ENCODE measurements at places on chromosomes 11 and 22. TPM values are rescaled to one million over a fixed set of nuclear protein-coding genes. Genes with fewer than 3 reads are reported as not detected.

MMP8 gene
- total RNA-seq, result 0.37 TPM

EHF gene
- total RNA-seq, result not detected

TAF1D gene
- total RNA-seq, result 126 TPM

IGSF9B gene
- total RNA-seq, result 0.64 TPM

CDC45 gene
- 59.7 TPM for total RNA-seq

ACTN3 gene
- not detected for total RNA-seq

KCNK7 gene
- total RNA-seq, result not detected

TMA7B gene
- not detected for total RNA-seq

MS4A6A gene
- not detected for total RNA-seq

Data from HT1080 (cell line).